ENCODE measurements at places on chromosomes 13 and 19.
A peak's percentile ranks its signal among the peaks of the same experiment; 100 is the strongest.

DNA sequence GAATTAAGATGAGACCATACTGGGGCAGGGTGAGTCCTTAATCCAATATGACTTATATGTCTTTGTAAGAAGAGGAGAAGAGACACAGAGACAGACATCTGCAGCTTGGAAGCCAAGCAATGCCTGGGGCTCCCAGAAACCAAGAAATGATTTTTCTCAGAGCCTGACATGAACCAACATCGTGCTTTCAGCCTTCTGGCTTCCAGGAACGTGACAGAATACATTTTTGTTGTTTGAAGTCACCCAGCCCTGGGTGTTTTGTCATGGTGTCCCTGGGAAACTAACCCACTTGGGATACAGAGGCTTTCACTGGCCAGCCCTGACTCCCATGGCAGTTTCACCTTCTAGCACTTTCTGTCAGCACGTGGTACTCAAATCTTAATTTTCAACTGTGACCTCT lies 95.3 kb upstream of the SLC10A2 start:
- DNase-seq: no peak

DNA sequence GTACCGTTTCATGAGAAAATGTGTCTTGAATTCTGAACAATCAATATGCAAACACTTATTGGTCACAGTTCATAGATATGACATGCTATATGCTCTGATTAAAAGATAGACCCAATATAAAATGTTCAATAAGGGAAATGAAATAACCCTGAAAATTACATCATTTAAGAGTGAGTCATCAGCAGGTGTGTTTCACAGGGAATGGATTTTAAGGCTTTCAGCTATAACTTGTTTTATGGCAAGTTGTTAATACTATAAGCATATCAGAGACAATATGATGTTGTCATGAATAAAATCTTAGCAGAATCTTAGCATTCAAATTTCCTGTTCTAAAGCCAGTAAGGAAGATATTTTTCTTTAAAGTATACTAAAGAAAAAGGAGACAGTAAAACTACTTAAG lies 483.4 kb upstream of the PCDH9 start:
- DNase-seq: no peak

GRCh38 chr13:98489446-98490194 lies 87.3 kb downstream of the STK24 start:
- DNase-seq: no peak

- no peak for DNase-seq
These were observed 120.4 kb upstream of the FREM2 start for GRCh38 chr13:38566519-38566918.

- peak; percentile 51 for DNase-seq
These were observed 96.0 kb downstream of the UBL3 start for GRCh38 chr13:29754473-29754806.

DNA sequence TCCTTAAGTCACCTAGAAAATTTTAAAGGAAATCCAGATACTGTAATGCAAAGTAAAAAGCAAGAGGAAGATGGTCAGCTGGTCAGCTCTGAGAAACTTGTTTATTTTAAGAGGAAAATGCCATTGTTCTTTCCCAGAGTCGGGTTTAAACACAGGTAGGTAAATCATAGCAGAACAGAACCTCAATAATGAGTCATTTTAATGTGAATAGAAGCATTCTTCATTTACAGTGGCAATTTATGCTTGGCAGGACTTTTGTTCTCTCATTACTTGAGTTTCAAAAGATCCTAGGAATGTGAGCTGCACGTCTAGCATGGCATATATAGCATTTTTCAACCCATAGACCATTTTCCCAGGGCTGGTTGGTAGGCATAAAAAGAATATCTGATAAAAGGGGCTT lies 132.3 kb downstream of the LIG4 start:
- no peak for DNase-seq

GRCh38 chr19:42132851-42133528 lies 744 bp upstream of the POU2F2 start:
- no peak for DNase-seq

GRCh38 chr19:6358003-6358402 lies 3.3 kb upstream of the CLPP start:
- no peak for DNase-seq

DNA sequence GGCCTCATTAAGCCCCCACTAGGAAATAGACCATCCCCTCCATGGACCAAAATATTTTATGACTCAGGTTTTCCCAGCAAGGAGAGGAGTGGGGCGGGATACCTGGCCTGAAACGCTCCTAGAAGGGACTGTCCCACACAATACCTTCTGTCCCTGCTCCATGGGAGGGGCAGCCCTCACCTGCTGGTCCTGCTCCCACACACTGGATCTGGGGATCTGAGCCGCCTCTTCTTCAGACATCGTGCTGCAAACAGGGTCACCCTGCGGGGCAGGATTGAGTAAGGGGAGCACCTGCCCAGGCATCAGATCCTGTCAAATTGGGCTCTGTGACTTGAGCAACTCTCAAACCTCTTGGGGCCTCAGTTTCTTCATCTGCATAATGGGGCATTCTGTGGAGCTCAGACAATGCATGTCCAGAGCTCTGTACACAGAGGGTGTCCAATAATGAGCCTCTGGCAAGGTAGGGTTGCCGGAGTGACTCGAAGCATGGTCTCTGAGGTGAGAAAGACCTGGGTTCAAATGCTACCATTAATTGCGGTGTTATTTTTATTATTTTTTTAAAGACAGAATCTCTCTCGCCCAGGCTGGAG lies 1.1 kb downstream of the PLIN5 start:
- no peak for DNase-seq

DNA sequence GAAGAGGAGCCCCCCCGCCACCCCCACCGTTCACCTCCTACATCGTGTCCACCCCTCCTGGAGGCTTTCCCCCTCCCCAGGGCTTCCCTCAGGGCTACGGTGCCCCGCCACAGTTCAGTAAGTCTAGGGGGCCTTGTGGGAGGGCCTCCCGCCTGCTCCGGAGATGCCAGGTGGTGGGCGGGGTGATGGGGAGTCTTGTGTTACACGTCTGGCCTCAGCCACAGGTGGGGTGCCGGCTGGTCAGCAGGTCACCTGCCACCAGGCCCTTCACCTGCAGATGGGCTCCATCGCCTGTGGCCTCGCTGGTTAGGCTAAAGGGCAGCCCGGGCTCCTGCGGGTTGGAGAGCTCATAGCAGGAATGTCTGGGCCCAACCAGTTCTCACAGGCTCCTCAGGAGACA lies 8.0 kb upstream of the RPS15 start:
- DNase-seq: no peak

- peak; percentile 43 for DNase-seq
These were observed 676.7 kb upstream of the SPRY2 start for GRCh38 chr13:81017513-81018152.

- peak; percentile 79 for DNase-seq
These were observed 62.9 kb downstream of the DCT start for GRCh38 chr13:94416454-94417080.

DNA sequence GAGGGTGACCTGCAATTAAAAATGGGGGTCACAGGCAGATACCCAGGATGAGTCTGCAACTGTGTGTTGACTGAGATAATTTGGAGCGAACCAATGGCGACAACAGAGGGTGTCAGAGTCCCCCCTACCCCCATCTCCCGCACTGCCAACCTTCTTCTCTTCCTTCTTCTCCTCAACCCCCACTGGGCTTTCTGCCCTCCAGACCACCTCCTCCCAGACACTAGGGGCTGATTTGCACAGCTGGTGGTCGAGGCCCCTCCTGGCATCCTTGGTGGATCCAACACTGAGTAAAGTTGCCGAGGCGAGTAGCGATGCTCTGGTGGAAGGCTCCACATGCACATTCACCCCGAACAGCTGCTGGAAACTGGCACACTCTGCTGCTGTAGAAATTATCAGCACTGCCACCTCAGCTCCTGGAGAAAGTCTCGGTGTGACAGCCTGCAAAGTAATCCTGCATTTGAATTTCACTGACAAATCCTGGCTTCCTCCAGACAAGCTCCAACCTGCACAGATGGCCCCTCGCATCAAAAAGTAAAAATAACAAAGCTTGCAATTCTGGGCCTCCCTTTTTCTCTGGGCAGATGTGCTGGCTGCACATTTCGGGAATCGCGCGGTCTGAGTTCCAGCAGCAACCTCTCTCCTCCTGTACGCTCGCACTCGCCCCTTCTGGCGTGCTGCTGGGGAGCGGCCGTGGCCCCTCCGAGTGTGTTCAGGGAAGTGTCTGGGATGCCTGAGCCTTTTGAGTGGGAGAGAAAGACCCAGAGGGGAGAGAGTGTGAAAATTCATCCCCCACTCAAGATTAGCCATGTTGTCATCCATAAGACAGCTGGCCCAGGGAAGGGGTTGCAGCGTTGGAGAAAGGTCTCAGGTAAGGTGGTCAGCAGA lies 28.5 kb downstream of the CCNE1 start:
- no peak for DNase-seq

- no peak for DNase-seq
These were observed 1.8 kb upstream of the GSX1 start for GRCh38 chr13:27790523-27790922.

GRCh38 chr19:3658004-3658869 lies 31.6 kb upstream of the CACTIN start:
- no peak for DNase-seq

DNA sequence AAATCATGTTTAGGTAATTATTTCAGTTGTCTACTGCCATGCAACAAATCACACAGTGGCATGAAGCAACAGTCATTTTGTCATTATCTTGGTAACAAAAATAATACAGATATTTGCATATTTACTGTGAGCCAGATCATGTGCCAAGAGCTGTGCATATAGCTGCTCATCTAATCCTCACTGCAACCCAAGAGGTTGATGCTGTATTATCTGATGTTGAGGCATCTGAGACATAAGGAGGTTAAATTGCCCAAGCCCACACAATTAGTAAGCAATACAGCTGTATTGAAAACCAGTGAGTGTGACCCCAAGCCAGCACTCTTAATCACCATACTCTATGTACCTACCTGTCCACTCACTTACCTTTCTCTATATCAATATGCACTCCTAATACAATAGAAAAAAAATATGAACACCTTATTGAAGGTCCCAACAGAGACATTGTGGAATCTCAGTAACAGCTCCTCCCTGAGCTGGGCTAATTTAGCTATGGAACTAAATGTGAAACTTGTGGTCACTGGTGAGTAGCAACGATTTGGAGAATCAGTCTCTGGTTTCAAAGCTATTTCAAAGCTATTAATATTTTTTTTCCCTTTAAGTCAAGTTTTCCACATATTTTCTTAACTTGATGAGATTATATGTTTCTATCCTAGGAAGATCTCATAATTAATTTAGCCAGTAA lies 185.2 kb downstream of the KLF12 start:
- no peak for DNase-seq

- no peak for DNase-seq
These were observed 87.6 kb upstream of the DOCK9 start for GRCh38 chr13:99065235-99066015.

DNA sequence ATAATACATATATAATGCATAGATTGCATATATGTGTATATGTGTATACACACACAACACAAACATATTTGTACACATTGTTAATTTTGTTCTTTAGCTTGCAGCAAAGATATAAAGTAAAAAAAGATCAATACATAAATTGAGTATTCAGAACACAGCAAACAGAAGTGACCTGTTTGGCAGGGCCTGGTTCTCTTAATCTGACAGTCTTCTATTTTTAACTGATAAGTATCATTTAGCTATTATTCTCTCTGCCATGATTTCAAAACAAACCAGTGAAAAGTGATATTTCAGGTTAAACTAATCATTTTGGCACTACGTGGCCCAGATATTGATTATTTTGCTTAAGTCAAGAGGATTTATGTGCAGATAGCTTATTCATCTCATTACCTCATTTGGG lies 309.4 kb downstream of the OXGR1 start:
- DNase-seq: no peak

- peak; percentile 71 for DNase-seq
These were observed 5.8 kb downstream of the PCDH9 start for GRCh38 chr13:67224148-67224846.

DNA sequence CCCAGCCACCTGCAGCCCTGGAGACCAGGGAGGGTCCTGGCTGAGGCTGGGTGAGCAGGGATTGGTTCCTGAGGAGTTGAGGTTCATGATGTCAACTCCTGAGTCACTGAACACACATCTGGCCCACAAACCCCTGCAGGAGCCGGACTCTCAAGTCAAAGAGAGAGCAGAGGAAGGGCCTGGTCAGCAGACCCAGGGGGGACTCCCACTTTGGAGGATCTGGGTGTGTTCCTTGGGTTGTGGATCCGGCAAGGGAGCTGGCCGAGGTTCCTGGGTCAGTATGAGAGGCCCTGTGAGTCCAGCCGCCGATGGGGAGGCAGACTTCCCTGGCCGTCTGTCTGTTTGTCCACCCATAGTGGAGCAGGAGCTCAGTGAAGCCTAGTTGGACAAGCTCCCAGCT lies 4.0 kb downstream of the SLC7A10 start:
- peak; percentile 19 for DNase-seq

DNA sequence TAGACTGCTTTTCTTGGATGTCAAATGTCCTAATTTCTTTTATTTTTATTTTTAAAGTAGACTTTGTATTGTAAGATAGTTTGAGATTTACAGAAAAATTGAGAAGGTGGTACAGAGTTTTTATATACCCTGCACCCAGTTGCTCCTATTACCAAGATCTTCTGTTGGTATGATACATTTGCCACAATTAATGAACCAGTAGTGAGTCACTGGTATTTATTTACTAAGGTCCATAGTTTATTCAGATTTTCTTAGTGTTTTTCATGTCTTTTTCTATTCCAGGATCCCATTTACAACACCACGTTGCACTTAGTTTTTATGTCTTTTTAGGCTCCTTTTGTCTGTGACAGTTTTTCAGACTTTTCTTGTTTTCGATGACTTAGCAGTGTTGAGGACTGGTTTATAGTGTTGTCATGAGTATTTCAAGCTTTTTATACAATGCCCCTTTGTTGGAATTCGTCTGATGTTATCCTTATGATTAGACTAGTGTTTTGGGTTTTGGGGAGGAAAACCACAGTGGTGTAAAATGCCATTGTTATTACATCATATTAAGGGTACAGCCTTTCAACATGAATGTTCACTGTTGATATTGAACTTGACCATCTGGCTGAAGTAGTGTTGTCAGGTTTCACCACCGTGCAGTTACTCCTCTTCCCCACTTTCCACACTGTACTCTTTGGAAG lies 35.9 kb downstream of the COG3 start:
- peak; percentile 92 for DNase-seq

- DNase-seq: peak; percentile 98
These were observed 19.7 kb upstream of the ERCC5 start for GRCh38 chr13:102825921-102826706.

GRCh38 chr13:37207691-37208451 lies 102.4 kb upstream of the CSNK1A1L start:
- no peak for DNase-seq

- no peak for DNase-seq
These were observed 106.6 kb downstream of the RAB20 start for GRCh38 chr13:110454956-110455355.

GRCh38 chr19:13825489-13826441 lies 30.5 kb downstream of the ZSWIM4 start:
- no peak for DNase-seq

- DNase-seq: no peak
These were observed 330.7 kb upstream of the ATXN8OS start for GRCh38 chr13:69776937-69777336.

- no peak for DNase-seq
These were observed 66.0 kb downstream of the ABCC4 start for GRCh38 chr13:95235199-95235756.

- no peak for DNase-seq
These were observed 27.8 kb upstream of the TDRD3 start for GRCh38 chr13:60369242-60369641.

Measured in amniotic epithelial cell (primary cell).